ENCODE measurements at places on chromosomes 1 and 21.

- peak; percentile 52 for DNase-seq
Observed at GRCh38 chr1:1068517-1069055, 5.5 kb downstream of the RNF223 start.

- no peak for DNase-seq
Observed at GRCh38 chr1:227889863-227890405, 57.8 kb downstream of the WNT9A start.

GRCh38 chr1:22767852-22768251 lies 57.2 kb downstream of the EPHB2 start:
- no peak for DNase-seq

DNA sequence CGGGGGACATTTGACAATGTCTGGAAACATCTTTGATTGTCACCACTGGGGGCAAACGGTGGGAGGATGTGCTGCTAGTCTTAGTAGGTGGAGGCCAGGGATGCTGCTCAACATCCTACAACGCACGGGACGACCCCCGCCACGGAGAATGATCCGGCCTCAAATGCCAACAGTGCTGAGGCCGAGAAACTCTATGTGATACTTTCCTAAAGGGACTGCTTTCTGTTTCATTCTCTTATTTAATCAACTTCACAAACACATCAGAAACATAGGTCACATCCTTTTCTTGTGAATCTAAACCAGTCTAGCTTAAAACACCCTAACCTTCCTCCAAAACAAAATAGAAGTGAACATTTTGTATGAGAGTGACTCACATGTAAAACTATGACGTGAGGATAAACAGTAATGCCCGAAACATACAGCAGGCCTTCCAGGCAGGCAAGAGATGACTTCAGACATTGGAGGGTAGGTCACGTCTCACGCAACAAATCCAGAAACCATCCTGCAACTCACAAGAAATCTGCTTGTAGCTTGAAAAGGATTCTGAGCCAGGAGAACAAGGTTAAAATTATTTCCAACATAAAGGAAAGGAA lies 37.2 kb upstream of the ETS2 start:
- no peak for DNase-seq

Measured in neural progenitor cell (in vitro differentiated cells).